ENCODE measurements at places on chromosomes 7 and 10.

GRCh38 chr7:157299613-157300368 lies 37.0 kb upstream of the DNAJB6 start:
- no peak for DNase-seq

- DNase-seq: no peak
Observed at GRCh38 chr7:66356277-66356721, 151.2 kb downstream of the TPST1 start.

GRCh38 chr7:81957517-81957916 lies 187.7 kb upstream of the HGF start:
- DNase-seq: no peak

DNA sequence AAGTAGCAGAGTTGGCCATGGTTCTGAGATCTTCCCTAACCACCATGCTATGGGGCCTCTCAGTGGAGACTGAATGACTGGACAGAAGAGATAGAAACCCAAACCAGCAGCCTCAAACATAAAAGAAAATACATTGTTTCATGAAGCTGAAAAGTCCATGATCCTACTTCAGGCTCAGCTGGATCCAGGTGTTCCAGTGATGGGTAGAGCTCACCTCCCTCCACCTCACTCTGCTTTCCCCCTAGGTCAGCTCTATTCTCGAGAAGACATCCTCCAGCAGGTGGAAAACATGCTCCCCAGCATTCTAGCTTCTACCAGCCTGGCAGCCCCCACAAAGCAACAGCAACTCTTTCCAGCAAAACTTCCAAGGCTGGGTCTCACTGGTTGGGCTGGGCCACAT lies 132.1 kb downstream of the OAT start:
- no peak for DNase-seq

DNA sequence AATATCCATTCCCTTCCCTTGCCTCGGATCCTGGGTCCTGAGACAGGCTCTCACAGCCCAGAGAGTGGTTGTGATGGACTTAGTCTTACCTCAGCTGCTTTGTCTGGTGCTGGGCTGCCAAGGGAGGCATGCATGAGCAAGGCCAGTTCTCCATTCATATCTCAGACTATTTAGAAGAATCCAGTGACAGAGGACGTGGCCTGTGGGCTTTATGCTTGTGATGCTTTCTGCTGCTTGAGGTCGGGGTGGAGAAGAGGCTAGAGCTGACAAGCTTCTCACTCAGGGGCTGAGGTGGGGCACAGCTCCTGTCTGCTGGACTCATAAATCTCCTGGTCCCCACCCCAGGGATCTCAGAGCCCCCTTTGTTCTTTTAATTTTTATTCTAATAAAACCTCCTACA lies 66.8 kb downstream of the DNAJC12 start:
- DNase-seq: no peak

- no peak for DNase-seq
Observed at GRCh38 chr10:59181668-59182067, 5.2 kb downstream of the PHYHIPL start.

All from NCI-H2107 (cell line).